Endothelial cell of umbilical vein (primary cell): ENCODE measurements at places on chromosomes 2 and 18.

DNA sequence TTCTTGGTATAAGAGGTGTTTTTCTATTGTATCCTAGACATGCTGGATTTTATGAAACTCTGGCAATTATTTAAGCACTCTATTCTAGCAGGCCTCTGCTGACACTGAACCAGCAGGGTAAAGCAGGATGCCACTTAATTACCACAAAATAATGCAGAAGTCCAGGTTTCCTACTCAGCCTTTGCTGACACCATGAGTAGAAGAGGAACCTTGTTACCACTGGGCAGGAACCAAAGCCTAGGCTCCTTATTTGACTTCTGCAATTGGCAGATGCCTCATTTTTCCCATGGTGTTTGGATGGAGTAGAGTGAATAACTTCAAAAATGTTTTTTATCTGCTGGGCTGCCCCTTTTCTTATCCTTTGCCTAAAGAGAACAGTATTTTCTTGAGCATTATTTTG, 60.8 kb downstream of the THNSL2 start:
- DNase-seq: no peak

DNA sequence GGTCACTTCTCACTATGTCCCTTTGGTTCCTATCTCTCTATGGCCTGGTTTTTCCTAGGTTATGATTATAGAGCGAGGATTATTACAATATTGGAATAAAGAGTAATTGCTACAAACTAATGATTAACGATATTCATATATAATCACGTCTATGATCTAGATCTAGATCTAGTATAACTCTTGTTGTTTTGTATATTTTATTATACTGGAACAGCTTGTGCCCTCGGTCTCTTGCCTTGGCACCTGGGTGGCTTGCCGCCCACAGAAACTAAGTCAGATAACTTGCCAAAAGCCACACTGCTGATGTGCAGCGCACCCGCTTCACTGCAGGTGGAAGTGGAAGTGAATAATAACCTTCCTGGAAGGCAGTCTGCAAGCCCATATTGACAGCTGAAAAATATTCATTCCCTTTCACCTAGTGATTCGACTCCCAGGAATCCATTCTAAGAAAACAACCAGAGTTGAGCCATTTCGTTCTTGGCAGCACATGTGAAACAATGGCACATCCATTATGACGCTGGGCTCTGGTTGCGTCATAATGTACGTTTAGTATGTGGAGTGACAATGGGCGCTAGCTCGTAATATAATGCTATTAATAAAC, 725 bp upstream of the ANKRD53 start:
- DNase-seq: peak; percentile 35

- DNase-seq: no peak
These were observed 53.3 kb upstream of the COL5A2 start for GRCh38 chr2:189232759-189233406.

- DNase-seq: no peak
These were observed 215.3 kb downstream of the STK39 start for GRCh38 chr2:168032091-168032490.

- no peak for DNase-seq
These were observed 41.4 kb upstream of the PARD3B start for GRCh38 chr2:204503869-204504268.

GRCh38 chr2:26281226-26281625, 36.5 kb downstream of the HADHB start:
- no peak for DNase-seq

DNA sequence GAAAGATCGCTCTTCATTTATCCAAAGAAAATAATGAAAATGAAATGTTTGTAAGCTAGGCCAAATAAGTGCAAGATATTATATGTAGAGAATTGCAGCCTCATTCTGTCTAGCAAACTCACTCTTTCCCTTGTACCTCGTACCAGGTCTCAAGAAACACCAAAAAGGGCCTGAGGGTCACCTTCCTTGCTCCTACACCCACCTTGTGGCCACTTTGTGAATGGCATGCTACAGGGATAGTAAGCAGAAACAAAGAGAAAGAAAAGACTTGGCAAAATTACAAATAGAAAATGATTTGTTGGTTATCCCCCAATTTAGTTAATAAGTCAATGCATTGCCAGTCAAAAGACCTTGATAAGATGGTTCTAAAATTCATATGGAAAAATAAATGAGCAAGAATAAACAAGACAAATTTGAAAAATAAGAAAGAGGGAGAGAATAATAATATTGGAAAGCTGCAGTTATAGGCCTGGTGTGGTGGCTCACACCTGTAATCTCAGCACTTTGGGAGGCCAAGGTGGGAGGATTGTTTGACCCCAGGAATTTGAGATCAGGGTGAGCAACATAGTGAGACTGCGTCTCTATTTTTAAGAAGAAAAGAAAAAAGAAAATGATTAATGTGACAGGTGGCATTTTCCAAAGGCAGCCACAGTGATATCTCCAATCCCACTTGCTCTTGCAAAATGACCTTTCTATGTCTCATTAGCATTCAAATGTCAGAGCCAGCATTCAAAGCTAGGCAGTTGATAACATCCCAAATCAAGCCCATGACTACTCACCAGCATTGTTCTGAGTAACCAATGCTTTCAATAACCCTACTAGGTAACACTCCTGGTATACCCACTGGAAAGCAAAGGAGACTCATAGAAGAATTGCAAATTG, 38.8 kb upstream of the BMP10 start:
- peak; percentile 82 for DNase-seq

DNA sequence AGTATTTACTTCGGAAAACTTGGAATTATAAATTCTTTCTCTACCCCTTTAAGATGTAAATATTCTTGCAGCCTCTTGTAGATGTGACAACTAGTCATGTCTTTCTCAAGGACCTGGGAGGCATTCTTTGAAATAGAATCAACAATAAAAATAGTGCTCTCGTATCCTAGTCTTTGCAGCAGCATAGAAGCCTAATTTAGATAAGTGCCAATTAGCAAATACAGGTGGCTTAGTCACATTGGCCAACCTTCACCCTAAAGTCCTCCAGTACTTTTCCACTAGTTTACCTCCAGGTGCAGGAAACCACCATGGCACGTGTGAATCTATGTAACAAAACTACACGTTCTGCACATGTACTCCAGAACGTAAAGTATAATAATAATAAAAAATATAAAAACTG, 3.5 kb upstream of the ZSWIM2 start:
- no peak for DNase-seq

DNA sequence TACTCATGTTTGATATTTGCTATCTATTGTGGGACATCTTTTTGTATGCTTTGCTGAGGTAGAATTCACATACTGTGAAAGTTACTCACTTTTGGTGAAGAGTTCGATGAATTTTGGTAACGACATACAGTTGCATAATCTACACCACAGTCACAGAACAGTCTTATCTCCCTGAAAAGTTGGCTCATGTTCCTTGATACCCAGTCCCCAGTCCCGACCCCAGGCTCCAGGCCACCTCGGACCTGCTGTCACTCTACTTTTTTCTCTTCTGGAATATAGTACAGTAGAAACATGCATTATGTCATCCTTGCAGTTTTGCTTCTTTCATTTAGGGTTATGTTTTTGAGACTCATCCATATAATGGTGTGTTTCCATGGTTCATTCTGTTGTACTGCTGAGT, 191.7 kb downstream of the FAM210A start:
- no peak for DNase-seq

DNA sequence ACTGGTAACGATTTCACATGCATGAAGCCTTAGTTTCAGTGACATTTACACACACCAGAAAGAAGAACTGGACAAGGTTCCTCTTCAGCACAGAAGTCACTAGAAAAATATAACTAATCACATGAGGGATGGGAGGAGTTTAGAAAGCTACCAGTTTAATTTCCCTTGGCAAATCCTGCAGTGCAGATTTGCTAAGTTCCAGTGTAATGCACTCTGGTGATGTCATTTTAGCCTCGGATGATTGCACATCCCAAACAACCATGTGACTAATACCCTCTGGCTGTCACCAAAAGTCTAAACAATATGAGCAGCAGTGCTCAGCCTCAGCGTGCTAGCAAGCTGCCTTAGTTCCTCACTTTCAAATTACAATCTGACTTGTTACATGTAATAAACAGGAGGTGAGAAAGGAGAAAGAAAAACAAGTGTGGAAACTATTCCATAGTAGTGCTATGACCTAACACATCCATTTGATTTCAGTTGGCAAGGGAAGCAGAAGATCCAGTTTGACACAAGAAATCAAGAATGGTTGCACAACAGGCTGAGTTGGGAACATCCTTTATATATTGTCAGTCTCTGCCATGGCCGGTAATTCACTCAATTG, 35.3 kb upstream of the PPP1CB start:
- DNase-seq: peak; percentile 88

- no peak for DNase-seq
These were observed 25.4 kb downstream of the KCNG2 start for GRCh38 chr18:79823120-79823519.

GRCh38 chr18:50401888-50402287, 27.0 kb downstream of the SKA1 start:
- DNase-seq: no peak

- peak; percentile 82 for DNase-seq
These were observed 92.9 kb downstream of the ZEB2 start for GRCh38 chr2:144426981-144427479.

GRCh38 chr2:126657148-126657635, 1.2 kb downstream of the GYPC start:
- DNase-seq: no peak

GRCh38 chr18:51339856-51340255, 142.4 kb upstream of the MEX3C start:
- no peak for DNase-seq

GRCh38 chr2:217010173-217010572, 150.3 kb upstream of the TNP1 start:
- no peak for DNase-seq

DNA sequence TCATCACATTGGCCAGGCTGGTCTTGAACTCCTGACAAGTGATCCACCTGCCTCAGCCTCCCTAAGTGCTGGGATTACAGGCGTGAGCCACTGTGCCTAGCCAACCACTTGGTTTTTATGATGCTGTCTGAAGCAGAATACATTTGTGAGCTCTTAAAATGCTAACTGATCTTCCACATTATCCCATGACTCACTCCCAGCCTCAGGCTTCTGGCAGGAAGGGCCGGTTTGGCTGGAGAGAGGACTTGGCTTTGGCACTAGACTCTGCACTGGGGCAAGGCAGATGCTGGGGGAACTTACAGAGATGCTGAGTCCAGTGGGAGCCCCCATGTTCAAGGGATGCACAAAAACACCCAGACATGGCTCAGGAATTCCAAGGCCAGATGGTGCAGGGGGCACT, 40.5 kb upstream of the SH3BP4 start:
- no peak for DNase-seq

DNA sequence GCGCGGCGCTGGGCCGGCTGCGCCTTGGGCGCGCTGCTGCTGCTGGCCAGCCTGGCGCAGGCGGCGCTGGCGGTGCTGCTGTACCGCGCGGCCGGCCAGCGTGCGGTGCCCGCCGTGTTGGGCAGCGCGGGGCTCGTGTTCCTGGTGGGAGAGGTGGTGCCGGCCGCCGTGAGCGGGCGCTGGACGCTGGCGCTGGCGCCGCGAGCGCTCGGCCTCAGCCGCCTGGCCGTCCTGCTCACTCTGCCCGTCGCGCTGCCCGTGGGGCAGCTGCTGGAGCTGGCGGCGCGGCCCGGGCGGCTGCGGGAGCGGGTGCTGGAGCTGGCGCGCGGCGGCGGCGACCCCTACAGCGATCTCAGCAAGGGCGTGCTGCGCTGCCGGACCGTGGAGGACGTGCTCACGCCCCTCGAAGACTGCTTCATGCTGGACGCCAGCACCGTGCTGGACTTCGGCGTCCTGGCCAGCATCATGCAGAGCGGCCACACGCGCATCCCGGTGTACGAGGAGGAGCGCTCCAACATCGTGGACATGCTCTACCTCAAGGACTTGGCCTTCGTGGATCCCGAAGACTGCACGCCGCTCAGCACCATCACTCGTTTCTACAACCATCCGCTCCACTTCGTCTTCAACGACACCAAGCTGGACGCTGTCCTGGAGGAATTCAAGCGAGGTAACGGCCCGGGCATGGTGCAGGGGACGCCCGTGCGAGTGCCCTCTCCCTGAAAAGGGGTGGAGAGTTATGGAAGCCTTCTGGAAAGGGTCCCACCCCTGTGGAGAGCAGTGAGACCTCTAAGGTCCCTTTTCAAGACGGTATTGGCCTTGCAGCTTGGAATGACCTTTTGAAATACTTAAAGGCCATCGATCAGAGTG, 1.0 kb downstream of the CNNM3 start:
- peak; percentile 41 for DNase-seq

- DNase-seq: no peak
These were observed 178.2 kb upstream of the SIX3 start for GRCh38 chr2:44763275-44763782.

DNA sequence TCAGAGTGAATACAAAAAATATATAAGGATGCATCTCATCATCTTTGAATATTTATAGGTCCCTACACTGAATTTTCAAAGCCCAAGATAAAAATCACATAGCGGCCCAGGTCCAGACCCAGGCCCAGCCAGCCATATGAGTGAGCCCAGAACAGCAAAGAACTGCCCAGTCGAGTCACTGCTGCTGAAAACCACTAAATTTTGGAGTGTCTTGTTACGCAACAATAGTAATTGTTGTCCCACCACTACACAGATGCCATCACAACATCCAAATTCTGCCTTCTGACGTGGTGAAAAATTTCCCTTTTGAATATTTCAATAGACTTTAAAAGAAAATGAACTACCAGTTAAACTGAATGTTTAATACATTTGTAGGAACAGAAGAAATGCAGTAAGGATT, 5.7 kb downstream of the C18orf32 start:
- DNase-seq: no peak

DNA sequence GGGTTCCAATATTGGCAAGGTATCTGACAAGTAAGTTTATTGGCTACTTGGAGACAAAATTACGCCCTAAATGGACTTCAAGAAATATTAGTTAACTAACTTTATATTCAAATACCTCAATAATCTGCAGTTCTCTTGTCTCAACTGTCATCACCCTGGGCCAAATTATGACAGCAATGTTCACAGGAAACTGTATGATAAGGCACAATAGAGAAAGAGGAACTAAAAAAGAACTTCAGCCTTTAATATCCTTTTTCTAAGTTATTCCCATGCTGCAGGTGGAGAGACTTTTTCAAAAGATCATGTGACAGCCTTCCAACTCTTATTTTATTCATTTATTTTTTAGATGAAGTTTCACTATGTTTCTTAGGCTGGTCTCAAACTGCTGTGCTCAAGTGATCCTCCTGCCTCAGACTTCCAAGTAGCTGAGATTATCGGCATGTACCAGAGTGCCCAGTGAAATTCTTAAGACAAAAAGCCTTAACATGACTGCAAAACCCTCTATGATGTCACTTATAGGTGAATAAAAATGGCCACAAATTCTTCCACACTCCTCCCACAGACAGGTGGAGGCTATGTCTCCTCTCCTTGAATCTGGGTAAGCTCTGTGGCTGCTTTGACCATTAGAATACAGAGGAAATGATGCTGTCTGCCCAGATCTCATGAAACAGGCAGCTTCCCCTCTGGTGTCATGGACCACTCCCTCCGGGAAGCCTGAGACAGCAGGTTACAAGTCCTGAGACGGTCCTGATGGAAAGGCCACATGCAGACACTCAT, 211.0 kb downstream of the TGIF1 start:
- no peak for DNase-seq

GRCh38 chr2:181396256-181397123, 60.7 kb upstream of the ITGA4 start:
- no peak for DNase-seq
